ENCODE measurements at places on chromosomes 1 and 21. TPM values are rescaled to one million over a fixed set of nuclear protein-coding genes. Genes with fewer than 3 reads are reported as not detected.

The SNX7 gene
- 54.0 TPM for total RNA-seq

- no peak for DNase-seq
Measured at GRCh38 chr1:98668733-98669132, 7.2 kb downstream of the SNX7 start.

The CD1B gene
- total RNA-seq = not detected

GRCh38 chr1:44483089-44483874, 78.2 kb downstream of the RNF220 start:
- DNase-seq = no peak

The FYB2 gene
- not detected for total RNA-seq

- no peak for DNase-seq
Measured at GRCh38 chr21:43273016-43273707, 104.4 kb downstream of the CRYAA start.

The CELSR2 gene
- 14.2 TPM for total RNA-seq

- DNase-seq = no peak
Measured at GRCh38 chr1:55724551-55725325, 509.6 kb upstream of the USP24 start.

DNA sequence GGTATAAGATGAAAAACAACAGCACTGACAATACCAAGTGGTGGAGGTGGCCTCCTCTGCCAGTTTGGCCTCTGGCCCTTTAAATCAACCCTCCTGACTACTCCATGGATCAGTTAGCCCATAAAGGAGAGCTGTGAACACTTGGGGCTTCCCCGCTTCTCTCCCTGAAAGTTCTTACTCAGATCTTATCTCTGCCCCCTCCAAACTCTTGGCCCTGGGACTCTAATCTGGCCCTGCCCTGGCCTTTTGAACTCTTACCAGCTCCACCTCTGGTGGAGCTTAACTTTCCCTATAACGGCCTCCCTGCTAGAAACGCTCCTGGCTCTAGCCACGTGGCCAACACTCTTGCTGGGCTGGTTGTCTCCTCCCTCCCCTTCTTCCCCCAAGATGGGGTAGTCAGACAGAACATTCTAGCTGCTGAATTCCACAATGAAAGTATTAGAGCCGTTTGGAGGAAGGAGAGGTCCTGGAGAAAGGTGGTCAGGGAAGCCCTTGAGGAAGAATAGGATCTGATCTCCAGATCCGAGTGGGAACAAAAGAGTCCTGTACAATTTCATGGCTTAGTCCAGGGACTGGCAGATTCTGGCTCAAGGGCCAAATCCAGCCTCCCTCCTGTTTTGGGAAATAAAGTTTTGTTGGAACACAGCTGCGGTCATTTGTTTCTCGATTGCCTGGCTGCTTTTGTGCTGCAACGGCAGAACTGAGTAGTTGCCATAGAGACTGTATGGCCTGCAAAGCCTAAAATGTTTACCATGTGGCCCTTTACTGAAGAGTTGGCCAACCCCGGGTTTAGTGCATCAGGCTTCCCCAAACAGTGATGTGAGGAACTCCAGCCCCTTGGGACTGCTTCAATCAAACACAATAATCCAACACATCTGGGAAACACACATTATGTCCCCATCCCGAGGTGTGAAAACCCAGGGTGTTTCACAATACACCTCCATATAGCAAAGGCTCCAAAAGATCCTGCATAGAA, 9.5 kb upstream of the PIGR start:
- DNase-seq = no peak
